ENCODE measurements at places on chromosomes 12 and 14. TPM values are rescaled to one million over a fixed set of nuclear protein-coding genes. Genes with fewer than 3 reads are reported as not detected.

Gene RNASE2
- polyA plus RNA-seq = 1.3 TPM

- no peaks in the 10 kb centered on the region for H3K4me1 ChIP-seq
- H3K4me3 ChIP-seq = no peak overlapping the region
- no peaks in the 10 kb centered on the region for H3K27me3 ChIP-seq
- no peaks in the 10 kb centered on the region for H3K36me3 ChIP-seq
- H3K27ac ChIP-seq = no peak overlapping the region
These were observed 649.0 kb upstream of the SEL1L start for GRCh38 chr14:82182646-82183045.

DNA sequence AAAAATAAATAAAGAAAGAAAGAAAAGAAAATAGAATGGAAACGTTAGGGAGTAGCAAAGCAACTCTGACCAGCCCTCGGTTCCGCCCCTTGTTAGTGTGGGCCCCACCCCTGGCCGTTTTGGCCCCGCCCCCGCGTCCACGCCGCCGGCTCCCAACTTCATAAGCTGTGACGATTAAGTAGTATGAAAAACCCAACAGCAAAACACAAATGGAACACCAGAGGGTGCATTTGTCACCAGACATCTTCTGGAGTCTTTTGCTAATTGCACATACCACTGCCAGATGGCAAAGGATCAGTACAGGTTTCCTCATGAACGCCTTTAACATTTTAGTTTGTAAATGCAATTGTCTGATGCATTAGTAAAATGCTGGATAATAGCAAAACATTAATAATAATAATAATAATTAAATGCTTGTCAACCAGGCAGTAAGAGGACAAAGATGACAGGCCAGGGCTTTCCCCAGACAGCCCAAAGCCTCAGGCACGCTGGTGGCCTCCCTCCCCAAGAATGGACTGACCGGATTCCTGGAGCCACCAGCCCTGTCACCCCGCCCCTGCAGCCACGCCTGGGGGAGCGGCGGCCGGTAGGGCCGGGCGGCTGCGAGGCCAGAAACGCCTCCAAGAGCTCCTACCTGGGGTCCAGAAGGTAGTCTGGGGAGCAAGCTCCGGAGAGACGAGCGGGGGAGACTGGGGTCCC lies 23.6 kb downstream of the HSP90AA1 start:
- no peaks in the 10 kb centered on the region for H3K27me3 ChIP-seq
- peak; percentile 90 for DNase-seq
- H3K27ac ChIP-seq = peak overlapping the region; percentile 23
- H3K4me1 ChIP-seq = peaks cover 14% of the 10 kb centered on the region

- no peaks in the 10 kb centered on the region for H3K27me3 ChIP-seq
- no peaks in the 10 kb centered on the region for H3K4me1 ChIP-seq
- DNase-seq = no peak
- H3K36me3 ChIP-seq = no peaks in the 10 kb centered on the region
- no peak overlapping the region for H3K4me3 ChIP-seq
- H3K27ac ChIP-seq = no peak overlapping the region
These were observed 452.3 kb downstream of the DIO2 start for GRCh38 chr14:79758985-79759384.

Gene OR6C2
- not detected for polyA plus RNA-seq

Gene SERPINA5
- polyA plus RNA-seq = 4.6 TPM

GRCh38 chr12:95335948-95336347 lies 118.3 kb downstream of the VEZT start:
- no peak overlapping the region for H3K4me3 ChIP-seq
- peak overlapping the region; percentile 28 for H3K27ac ChIP-seq
- H3K36me3 ChIP-seq = no peaks in the 10 kb centered on the region
- H3K4me1 ChIP-seq = no peaks in the 10 kb centered on the region
- H3K27me3 ChIP-seq = no peaks in the 10 kb centered on the region
- no peak for DNase-seq

Gene CFAP251
- 1.2 TPM for polyA plus RNA-seq

GRCh38 chr14:60647837-60648248 lies 1.4 kb downstream of the SIX1 start:
- H3K27ac ChIP-seq = no peak overlapping the region
- H3K36me3 ChIP-seq = no peaks in the 10 kb centered on the region
- peaks cover 100% of the 10 kb centered on the region for H3K27me3 ChIP-seq
- DNase-seq = peak; percentile 16
- H3K4me3 ChIP-seq = peak overlapping the region; percentile 48

Gene KRT79
- polyA plus RNA-seq = not detected

Gene NKX2-1
- not detected for polyA plus RNA-seq

DNA sequence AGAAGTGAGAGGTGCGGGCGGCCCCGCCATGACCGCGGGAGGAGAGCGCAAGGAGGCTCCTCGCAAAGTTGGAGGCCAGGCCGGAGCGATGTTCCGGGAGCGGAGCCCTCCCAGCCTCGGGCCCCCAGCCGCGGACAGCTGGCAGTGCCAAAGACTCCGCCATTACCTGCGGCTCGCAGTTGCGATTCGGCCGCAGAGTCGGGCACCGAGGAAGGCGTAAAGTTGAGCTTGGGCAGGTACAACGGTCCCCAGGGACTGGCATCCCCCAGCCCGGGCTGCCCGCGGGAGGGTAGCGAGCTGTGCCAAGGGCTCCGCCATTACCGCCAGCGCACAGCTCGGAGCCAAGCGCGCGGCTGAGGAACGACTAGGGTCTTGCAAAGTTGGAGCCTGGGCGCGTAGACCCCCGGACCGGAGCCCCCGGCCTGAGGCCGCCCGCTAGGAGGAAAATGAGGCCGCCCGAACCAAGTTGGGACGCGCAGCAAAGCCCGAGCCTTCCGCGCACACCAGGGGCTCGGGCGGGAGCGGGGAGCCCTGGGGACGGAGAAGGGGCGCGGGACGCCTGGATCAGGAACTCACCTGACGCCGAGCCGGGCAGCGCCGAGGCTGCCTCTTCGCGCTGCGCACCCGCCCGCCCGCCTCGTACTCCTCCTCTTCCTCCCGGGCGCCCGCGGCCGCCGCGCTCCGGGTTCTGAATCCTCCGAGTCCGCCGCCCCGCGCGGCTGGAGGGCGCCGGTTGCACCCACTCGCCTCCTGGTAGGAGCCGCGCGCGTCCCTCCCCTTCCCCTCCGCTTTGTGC lies 677 bp downstream of the NOS1 start:
- peaks cover 9% of the 10 kb centered on the region for H3K4me1 ChIP-seq
- no peak for DNase-seq
- no peaks in the 10 kb centered on the region for H3K36me3 ChIP-seq
- peak overlapping the region; percentile 3 for H3K4me3 ChIP-seq

- peaks cover 66% of the 10 kb centered on the region for H3K4me1 ChIP-seq
- DNase-seq = no peak
- H3K36me3 ChIP-seq = peaks cover 20% of the 10 kb centered on the region
- H3K27ac ChIP-seq = peak overlapping the region; percentile 71
- peak overlapping the region; percentile 87 for H3K4me3 ChIP-seq
- H3K27me3 ChIP-seq = no peaks in the 10 kb centered on the region
These were observed 687 bp downstream of the IFFO1 start for GRCh38 chr12:6555018-6555691.

Gene PTCSC3
- 0.65 TPM for polyA plus RNA-seq

DNA sequence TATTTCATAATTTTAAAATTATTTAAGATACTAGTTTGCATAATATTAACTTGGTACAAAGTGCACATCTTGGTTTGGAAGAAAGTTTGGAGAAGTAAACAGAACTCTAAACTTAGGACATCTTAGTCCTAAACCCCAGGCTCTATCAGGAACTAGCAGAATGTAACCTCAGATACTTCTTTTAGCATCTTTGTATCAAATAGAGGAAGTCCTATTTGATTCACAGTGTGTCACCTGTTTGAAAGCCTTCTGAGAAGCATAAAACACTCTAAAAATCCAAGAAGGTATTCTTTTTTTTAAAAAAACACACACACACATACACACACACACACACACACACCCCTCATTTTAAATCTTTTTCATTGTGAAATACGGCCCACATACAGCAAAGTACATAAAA lies 12.0 kb upstream of the RNU6-7 start:
- no peak for DNase-seq
- no peaks in the 10 kb centered on the region for H3K36me3 ChIP-seq
- no peaks in the 10 kb centered on the region for H3K27me3 ChIP-seq
- no peak overlapping the region for H3K27ac ChIP-seq
- H3K4me3 ChIP-seq = no peak overlapping the region

Gene MSRB3
- 16.2 TPM for polyA plus RNA-seq

DNA sequence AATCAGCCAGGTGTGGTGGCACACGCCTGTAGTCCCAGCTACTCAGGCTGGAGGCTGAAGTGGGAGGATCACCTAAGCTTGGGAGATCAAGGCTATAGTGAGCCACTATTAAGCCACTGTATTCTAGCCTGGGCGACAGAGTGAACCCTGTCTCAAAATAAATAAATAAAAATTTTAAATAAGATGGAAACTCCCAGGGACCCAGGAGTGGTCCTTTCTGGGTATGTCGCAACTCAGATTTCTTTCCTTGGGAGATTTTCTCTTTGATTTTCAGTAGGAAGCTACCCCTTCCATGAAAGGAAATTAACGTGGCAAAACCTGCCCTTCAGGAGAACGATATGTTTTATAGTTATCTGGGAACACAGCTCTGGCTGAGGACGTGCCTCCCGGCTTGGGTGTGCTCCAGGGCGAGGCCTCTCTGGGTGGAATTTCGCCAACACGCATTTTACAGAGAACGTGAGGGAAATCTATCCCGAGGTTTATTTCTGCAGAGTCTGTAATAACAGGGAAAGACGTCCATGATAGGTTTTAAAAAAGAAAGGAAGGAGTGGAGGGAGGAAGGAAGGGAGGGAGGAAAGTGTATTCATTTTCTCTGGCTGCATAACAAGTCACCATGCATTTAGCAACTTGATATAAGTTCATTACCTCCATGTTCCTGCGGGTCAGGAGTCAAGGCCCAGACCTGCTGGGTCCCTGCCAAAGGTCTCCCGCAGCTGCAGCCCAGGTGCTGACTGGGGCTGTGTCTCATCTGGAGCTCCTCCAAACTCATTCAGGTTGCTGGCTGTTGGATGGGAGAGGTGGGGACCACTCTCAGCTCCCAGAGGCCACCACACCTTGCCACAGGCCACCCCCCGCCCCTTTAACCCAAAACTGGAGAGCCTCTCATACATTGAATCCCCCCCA lies 80.6 kb upstream of the GSC start:
- H3K36me3 ChIP-seq = no peaks in the 10 kb centered on the region
- no peak overlapping the region for H3K27ac ChIP-seq
- no peaks in the 10 kb centered on the region for H3K4me1 ChIP-seq
- peak; percentile 41 for DNase-seq

DNA sequence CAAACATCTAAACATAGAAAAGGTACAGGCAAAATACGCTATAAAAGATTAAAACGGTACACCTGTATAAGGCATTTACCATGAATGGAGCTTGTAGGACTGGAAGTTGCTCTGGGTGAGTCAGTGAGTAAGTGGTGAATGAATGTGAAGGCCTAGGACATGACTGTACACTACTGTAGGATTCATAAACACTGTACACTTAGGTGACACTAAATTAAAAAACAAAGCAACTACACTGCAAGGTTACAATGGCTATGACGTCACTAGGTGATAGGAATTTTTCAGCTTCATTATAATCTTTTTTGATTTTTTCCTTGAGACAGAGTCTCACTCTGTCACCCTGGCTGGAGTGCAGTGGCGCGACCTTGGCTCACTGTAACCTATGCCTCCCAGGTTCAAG lies 269.2 kb downstream of the KSR2 start:
- no peak overlapping the region for H3K4me3 ChIP-seq
- H3K4me1 ChIP-seq = no peaks in the 10 kb centered on the region
- H3K27ac ChIP-seq = no peak overlapping the region
- no peaks in the 10 kb centered on the region for H3K27me3 ChIP-seq

DNA sequence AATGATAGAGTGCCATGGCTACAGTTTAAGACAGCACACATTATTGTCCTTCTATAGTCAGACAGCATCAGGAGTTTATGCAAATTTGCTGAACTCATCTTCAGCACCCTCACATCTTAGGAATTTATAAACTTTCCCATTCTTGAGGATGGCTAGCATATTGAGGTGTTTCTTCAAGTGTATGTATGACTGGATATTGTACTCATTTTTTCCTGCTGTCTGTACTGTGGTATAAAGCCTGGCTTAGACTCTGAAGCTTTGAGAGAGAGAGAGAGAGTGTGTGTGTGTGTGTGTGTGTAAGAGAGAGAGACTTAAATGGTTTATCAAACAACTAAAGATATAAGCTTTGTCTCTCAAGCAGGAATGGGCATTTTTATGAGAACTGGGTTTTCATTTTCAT lies 161.6 kb downstream of the PIK3C2G start:
- no peaks in the 10 kb centered on the region for H3K36me3 ChIP-seq
- DNase-seq = no peak
- H3K27ac ChIP-seq = no peak overlapping the region
- H3K27me3 ChIP-seq = no peaks in the 10 kb centered on the region
- H3K4me3 ChIP-seq = no peak overlapping the region

- H3K36me3 ChIP-seq = no peaks in the 10 kb centered on the region
- H3K27ac ChIP-seq = no peak overlapping the region
- DNase-seq = no peak
- H3K27me3 ChIP-seq = no peaks in the 10 kb centered on the region
- H3K4me1 ChIP-seq = no peaks in the 10 kb centered on the region
- H3K4me3 ChIP-seq = no peak overlapping the region
These were observed 25.9 kb downstream of the CEP83 start for GRCh38 chr12:94433744-94434143.

DNA sequence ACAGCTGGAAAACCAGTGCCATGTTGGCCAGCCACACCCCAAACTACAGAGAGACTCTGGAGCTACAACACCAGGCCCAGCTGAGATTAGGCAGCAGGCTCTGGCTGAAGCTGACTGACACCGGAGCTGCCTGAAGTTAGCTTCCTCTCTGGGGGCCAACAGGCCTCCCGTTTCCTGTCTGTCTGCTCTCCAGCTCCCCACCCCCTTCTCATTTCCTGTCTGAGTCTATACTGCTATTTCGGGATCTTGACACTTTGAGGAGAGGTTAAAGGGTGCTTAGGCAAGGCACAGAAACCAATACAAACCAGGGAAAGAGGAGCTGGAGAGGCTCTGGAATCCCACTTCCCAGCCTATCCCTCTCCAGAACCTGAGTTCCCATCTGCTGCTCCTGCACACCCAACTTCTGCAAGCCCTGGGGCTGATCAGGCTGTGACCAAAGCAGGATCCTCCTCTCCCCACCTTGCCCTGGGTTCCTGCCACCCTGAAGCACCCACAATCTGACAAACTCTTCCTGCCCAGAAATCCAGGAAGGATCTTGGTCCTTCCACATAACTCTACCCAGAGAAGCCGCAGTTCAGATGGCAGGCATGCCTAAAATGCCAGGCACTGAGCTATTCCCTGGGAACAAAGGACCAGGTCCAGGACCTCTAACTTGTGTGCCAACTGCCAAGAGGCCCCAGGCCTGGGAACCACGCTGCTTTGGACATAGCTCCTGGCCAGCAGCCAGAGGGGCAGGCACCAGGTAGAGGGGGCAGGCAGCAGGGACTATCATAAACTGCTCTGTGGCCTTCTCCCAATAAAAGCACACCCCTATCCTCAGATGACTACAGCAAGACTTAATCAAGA lies 39.9 kb downstream of the PRPF40B start:
- H3K4me1 ChIP-seq = peaks cover 39% of the 10 kb centered on the region
- H3K27me3 ChIP-seq = no peaks in the 10 kb centered on the region
- peaks cover 23% of the 10 kb centered on the region for H3K36me3 ChIP-seq
- DNase-seq = no peak
- no peak overlapping the region for H3K4me3 ChIP-seq
- H3K27ac ChIP-seq = peak overlapping the region; percentile 78

- DNase-seq = no peak
- no peak overlapping the region for H3K4me3 ChIP-seq
- H3K27me3 ChIP-seq = no peaks in the 10 kb centered on the region
- H3K4me1 ChIP-seq = no peaks in the 10 kb centered on the region
- H3K27ac ChIP-seq = no peak overlapping the region
- H3K36me3 ChIP-seq = no peaks in the 10 kb centered on the region
These were observed 291.2 kb downstream of the CPNE8 start for GRCh38 chr12:38614171-38614570.

GRCh38 chr12:70890895-70891832 lies 29.4 kb downstream of the PTPRR start:
- no peaks in the 10 kb centered on the region for H3K4me1 ChIP-seq
- no peaks in the 10 kb centered on the region for H3K27me3 ChIP-seq
- no peak for DNase-seq
- H3K36me3 ChIP-seq = no peaks in the 10 kb centered on the region
